ENCODE measurements at places on chromosomes 7 and 10.
A peak's percentile ranks its signal among the peaks of the same experiment; 100 is the strongest.

DNA sequence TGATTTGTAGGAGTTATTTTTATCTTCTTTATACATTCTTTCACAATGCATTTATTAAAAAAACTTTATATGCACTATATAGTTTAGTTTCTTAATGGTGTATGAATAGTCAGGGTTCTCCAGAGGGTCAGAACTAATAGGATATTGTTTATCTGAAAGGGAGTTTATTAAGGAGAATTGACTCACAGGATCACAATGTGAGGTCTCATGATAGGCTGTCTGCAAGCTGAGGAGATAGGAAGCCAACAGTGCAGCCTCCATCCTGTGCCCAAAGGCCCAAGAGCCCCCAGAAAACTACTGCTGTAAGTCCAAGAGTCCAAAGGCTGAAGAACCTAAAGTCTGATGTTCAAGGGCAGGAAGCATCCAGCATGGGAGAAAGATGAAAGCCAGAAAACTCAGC lies 192.8 kb upstream of the AHR start:
- no peak for DNase-seq

- DNase-seq, result no peak
Measured at GRCh38 chr7:113100121-113100603, 13.5 kb upstream of the GPR85 start.

DNA sequence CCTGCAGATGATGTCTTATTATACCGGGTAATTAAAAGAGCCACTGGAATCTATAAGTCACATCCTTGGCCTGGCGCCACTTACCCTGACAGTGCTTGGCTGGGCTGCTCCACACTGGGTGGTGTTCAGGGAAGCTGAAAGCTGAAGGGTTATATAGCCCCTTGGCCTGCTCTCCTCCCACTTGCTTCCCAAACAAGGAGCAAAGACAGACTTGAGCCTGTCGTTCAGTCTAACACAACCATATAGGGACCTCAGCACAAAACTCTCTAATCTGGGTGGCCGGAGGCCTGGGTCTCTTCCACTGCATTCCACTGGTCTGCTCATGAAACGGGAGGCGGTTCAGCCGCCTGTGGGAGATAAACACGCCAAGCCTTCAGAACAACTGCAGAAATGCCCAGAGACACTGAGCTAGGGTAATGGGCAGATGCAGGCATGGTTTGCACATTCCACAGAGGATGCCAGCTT lies at the start of gene ACTA2:
Gene ACTA2 (minus strand): TSS at position 127 of the 465 bp plus-strand sequence. CDS start 3,843 bp downstream, outside the sequence.
- no peak for DNase-seq

DNA sequence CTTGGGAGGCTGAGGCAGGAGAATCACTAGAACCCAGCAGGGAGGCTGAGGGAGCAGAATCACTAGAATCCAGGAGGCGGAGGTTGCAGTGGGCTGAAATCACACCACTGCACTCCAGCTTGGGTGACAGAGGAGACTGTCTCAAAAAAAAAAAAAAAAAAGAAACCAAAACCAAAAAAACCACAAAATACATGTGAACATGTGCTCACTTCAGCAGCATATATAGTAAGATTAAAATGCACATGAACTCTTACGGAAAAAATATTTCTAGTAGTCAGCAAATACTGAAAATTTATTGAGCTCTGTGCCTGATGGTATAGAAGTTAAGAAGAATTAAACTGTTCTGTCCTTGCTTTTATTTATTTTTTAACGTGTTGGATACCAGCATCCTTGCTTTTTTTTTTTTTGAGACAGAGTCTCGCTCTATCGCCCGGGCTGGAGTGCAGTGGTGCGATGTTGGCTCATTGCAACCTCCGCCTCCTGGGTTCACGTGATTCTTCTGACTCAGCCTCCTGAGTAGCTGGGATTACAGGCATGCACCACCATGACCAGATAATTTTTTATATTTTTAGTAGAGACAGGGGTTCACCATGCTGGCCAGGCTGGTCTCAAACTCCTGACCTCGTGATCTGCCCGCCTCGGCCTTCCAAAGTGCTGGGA lies 9.6 kb upstream of the ZNF487 start:
- DNase-seq, result peak; percentile 52

DNA sequence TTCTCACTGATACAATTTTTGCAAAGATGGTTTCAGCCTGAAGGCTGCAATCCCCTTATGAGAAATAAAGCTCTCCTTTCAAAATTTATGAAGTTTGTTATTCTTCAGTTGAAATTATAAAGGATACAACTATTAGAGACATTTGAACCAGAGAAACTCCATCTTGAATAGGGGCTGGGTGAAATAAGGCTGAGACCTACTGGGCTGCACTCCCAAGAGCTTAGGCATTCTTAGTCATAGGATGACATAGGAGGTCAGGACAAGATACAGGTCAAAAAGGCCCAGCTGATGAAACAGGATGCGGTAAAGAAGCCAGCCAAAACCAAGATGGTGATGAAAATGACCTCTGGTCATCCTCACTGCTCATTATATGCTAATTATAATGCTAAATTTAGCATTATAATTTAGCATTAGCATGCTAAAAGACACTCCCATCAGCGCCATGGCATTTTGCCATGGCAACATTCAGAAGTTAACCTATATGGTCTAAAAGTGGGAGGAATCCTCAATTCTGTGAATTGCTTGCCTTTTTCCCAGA lies 22.4 kb upstream of the IFIT1B start:
- DNase-seq, result no peak

DNA sequence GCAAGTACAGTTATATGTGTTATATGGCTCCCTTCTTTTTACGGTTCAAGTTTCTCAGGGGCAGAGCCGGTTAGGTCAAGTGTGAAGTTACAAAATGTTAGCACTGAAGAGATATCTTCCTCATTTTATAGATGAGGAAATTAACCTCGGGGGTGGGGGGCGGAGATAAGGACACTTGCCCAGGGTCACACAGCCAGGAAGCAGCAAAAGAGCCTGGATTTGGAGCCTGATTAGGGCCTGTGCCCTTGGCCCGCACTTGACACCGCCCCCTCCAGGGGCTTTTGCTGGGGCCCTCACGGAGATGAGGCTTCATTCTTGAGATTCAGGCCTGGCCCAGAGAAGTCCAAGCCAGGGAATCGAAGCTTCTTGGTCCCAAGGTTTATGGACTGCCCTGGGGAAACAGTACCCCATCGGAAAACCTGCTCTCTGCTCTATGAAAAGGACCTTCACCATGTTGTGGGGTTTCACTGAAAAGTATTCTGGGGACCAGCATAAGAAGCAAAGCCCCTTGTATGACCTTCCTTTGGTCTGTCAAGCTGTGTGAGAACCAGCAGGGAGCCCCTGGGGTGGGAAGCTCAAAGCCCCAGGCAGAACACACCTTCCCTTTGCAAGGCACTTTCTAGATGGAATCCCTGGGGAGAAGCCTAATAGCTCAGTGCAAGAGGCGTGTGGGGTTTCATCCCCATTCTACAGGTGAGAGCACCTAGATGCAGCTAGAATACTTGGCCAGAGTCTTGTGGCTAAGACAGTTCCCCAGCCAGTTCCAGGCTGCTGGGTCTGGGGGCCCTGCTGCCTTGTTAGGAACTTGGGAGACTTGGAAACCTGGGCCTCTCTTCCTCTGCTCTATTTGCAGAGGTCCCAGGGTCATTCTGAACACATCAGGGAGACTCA lies 21.9 kb downstream of the UNC5B start:
- DNase-seq, result no peak

DNA sequence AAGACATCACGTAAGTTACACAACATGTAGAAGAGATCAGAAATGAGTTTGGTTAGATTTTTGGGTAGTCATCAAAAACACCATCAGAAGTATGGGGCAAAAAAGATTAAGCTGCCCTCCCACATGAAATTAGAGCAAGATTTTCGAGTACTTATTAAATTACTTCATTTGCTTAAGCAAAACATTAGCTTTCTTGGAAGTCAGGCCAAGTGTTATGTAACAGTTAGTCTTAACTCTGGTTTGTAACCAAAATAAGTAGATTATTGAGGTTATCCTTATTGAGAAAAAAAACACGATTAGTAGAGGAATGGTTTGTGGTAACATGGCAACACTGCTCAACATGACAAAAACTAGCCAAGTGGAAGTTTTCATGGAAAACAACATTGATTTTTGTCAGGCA lies 37.9 kb downstream of the HBP1 start:
- no peak for DNase-seq

DNA sequence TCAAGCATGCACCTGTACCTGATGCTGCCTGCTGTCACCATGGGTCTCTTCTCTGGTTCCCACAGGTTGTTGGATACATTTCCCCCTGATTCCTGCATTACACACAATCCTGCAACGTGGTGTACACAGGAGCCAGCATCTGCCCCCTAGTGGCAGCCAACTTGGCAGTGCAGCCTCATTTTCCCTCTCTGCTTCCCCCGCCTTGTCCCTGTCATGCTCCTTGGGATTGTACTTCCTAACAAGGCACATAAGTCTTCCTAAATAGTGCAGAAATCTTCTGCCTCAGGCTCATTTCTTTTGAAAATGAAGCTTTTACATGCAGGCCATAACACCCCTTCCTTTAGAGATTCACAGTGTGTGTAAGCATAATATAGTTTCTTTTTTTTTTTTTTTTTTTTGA lies 387.5 kb downstream of the CCSER2 start:
- DNase-seq, result no peak

GRCh38 chr7:81155654-81156373 lies 237.0 kb upstream of the SEMA3C start:
- DNase-seq, result no peak

- DNase-seq, result no peak
Measured at GRCh38 chr7:389911-390601, 100.1 kb downstream of the FOXL3 start.

GRCh38 chr10:86234541-86235270 lies 131.9 kb downstream of the GRID1 start:
- no peak for DNase-seq

DNA sequence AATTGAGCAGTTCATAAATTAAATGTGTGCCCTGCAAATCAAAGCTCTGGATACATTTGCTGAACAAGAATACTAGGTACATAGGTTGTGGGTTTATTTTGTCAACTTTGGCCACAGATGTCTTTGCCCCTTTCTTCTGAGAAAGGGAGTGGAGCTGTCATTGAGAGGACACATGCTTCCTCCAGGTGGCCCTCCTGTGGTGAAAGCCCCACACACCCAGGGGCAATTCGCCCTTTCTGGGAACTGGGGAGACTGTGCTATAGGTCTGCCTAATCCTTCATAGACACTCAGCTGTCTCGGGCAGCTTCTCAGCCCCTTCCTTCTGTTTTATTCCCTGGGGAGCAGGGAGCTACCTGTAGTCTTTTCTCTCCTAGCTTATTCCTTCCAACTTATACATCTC lies 605.7 kb upstream of the DPP6 start:
- DNase-seq, result no peak

DNA sequence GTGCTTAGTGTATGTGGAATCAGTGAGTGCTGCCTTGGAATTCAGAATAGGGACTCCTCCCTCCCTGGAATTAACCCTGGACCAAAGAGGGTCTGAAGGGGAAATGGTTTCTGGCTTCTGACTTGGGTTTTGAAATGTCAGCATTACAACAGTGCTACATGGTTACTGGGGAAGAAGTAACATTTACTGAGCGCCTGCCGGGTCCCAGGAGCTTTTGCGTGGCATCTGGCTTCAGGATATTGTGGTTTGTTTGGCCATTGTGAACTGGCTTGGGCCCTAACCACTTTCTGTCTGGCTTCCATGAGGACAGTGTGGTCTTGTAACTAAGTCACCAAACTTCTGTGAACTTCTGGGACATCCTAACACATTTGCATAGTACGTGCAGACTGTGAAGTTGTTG lies 21.3 kb downstream of the TSPAN15 start:
- no peak for DNase-seq

GRCh38 chr10:11448545-11449244 lies 162.8 kb downstream of the USP6NL start:
- DNase-seq, result no peak

DNA sequence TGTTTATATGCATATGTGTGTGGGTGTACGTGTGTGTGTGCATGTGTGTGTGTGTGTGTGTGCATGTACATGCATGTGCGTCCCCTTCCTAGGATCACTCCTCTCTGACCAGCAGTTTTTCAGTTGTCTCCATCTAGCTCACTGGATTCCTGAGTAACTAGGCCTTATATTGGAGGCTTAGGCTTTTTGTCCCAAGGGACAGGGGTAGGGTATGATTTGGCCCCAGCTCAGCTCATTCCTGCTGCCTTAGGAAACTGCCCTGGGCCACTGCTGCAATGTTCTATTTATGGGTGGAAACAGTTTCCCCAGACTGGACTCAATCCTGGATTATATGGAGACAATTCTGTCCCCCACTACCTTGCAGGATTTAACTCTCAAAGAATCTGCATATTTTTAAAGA lies 68.8 kb upstream of the SDK1 start:
- no peak for DNase-seq

GRCh38 chr7:140639366-140640053 lies 1.1 kb downstream of the DENND2A start:
- no peak for DNase-seq

All from central memory CD4-positive, alpha-beta T cell (primary cell).